ENCODE measurements at places on chromosomes 3 and 15.

GRCh38 chr15:29129926-29130325, 139.7 kb downstream of the NSMCE3 start:
- no peak for DNase-seq

- no peak for DNase-seq
These were observed 392.7 kb downstream of the LSAMP start for GRCh38 chr3:116052602-116053001.

DNA sequence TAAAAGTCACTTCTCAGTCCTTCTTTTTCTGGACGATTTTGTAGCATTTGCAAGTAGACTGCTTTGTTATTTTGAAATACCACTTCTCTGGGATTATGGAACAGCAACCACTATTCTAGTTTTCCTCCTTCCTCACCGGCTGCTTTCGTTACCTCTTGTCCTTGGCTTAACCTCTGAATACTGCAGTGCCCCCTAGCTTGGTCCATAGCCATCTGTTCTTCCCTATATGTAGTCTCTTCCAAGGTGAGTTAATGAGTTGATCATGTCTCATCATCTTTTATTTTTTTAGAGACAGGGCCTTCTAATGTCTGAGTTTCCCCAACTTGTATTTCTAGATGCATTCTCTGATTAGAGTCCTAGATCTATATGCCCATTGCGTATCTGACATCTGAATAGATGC, 694.3 kb downstream of the NTRK3 start:
- no peak for DNase-seq

DNA sequence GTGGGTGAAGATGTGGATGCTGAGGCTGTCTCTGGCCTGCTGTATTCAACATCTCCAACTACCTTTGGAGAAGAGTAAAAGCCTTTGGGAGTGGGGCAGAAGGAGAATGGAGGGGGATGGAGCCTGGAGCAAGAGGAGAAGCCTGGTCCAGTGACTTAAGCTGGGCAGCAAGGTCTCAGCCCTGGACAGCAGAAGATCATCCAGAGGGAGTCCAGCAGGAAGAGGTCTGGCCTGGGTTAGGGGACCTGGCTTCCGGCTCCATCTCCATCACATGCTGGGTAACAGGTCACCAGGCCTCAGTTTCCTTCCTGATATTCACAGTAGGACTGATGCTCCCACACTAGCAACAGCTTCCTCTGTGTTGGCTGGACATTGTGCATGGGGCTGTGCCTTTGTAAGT, 3.8 kb upstream of the ISL2 start:
- no peak for DNase-seq

GRCh38 chr3:125958511-125959316, 10.3 kb upstream of the ROPN1B start:
- no peak for DNase-seq

GRCh38 chr3:132569580-132569979, 27.5 kb upstream of the ACKR4 start:
- no peak for DNase-seq

DNA sequence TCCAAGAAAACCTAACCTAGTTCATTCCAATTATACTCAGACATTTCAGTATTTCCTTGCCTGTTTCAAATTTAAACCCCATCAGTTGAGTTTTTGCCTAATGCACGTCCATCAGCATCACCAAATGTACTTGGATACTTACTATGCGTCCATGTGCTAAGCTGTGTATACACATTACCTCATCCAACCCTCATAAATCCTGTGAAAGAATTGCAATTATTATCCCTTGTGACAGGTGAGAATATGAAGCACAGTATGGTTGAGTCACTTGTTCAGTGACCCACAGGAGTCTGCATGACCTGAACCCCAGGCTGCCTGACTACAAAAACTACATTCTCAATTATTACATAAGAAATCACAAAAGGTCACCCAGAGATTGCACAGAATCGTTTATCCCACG, 2.5 kb downstream of the OR5K2 start:
- DNase-seq: no peak

- DNase-seq: no peak
These were observed 33.8 kb downstream of the TXNRD3 start for GRCh38 chr3:126621171-126621570.

GRCh38 chr15:38562278-38562677, 2.3 kb downstream of the RASGRP1 start:
- DNase-seq: no peak

- no peak for DNase-seq
These were observed 58.3 kb downstream of the TASOR start for GRCh38 chr3:56624725-56625124.

- DNase-seq: no peak
These were observed 406.0 kb upstream of the WNT5A start for GRCh38 chr3:55893045-55893664.

GRCh38 chr15:78007964-78008886, 69.3 kb downstream of the TBC1D2B start:
- no peak for DNase-seq

DNA sequence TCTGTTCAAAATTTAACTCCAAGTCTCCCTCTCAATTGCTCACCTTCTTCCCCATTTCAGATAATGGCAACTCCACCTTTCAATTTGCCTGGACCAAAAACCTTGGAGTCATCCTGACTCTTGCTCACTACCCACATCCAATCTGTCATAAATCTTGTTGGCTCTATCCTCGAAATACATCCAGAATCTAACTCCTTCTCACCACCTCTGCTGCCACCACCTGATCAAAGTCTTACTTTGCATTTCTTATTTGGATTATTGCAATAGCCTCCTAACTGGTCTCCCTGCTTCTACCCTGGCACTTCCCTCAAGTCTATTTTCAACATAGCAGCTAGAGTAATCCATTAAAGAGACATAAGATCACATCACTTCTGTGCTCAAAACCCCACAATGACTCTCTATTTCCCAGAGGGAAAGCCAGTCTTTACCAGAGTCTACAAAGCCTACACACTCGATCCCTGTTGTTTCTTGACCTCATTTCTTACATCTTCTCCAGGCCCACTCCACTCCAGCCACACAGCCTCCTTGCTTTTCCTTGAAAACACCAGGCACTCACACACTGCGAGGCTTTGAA, 86.6 kb downstream of the GPR156 start:
- no peak for DNase-seq

DNA sequence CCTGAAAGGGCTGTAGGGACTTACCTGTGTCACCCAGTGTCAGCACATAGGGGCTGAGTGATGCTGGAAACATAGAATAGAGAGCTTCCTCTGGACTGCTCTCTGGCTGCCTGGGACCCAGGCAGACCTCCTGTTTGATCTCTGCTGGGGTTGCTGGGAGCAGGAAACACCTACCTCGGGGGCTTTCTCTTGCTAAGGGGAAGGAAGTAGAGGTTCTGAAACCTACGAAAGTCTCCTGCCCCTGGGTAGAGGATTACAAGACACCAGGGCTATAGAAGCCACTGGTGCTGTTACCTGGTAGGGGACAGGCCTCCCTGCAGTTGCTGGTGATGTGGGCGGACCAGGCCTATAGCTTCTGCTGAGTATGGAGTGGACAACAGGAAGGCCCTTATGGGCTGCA, 81.7 kb downstream of the DHX30 start:
- no peak for DNase-seq

- no peak for DNase-seq
These were observed 91.9 kb upstream of the PRR23C start for GRCh38 chr3:139136469-139137202.

DNA sequence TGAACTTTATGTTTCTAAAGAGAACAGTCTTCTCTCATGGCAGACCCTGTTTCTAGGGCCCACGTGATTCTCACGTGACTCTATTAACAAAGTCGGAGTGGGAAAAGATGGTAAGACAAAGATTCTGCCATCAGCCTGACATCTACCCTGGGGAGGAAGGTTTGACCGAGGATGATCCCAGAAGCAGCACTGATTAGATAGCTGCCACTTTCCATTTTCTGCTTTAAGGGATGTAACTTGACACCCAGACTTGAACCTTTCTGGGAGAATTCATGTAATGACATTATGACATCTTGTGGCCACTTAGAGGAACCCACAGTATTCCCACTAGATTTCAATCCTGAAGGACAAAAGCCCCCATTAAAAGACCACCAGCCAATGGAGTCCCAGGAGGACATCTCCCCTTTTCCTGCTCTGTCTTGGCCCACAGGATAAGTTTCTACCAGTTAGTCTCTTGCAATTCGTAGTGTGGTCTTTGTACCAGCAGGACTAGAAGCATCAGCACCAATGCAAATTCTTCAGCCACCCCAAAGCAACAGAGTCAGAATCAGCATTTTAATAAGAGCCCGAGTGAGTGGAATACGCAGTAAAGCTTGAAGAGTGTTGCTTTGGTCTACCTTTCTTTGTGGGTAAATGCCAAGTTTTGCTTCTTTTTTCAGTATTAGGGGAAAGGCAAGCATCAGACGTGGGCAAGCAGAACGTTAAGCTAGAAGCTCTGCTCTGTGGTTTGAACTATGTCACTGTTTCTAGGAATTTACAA, 480.5 kb upstream of the PROK2 start:
- DNase-seq: no peak

GRCh38 chr3:12608376-12608775, 51.5 kb downstream of the MKRN2 start:
- DNase-seq: no peak

DNA sequence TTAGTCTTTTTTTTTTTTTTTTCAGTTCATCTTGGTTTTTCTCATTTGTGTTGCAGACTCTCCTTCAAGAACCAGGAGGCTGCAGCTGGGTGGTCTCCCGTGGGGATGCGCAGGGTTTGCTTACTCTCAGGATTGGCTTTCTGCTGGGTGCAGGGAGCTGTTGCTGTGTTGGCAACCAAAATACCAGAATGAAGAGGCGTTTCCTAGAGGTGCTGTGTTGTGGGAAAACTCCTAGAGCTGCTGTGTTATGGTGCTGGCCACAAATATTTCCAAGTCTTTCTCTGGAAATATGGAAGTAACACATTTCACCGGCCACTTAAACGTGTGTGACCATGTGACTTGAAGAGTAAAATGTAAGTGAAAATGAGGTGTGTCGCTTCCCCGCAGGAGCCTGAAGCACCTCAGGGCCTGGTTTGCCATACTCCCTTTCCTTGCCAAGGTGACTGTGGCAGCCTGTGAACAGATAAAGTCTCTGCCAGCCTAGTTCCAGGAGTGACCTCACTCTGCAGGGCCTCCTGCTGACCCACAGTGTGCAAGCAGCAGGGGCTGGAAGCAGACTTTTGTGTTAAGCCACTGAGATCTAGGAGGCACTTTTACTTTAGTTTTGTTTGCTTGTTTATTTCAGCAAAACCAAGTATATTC, 258.9 kb downstream of the ADAMTS17 start:
- no peak for DNase-seq

GRCh38 chr3:114855839-114856238, 291.2 kb downstream of the ZBTB20 start:
- no peak for DNase-seq

DNA sequence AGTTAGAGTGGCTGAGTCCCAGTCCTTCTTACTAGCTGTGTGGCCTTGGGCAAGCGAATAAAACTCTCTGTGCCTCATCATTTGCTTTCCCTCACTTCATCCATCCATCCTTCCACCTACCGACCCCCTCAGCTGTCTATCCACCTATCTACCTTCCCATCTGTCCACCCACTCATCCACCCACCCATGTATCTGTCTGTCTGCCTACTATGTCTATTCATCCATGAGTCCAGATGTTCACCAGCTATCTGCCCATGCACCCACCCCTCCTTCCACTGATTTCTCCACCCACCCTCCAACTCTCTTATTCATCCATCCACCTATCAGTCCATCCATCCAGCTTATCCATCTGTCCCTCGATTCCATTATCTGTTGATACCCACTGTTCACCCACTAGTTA, 60.4 kb upstream of the ATP2B2 start:
- DNase-seq: no peak

- DNase-seq: no peak
These were observed 31.8 kb upstream of the HHATL start for GRCh38 chr3:42734263-42734860.

GRCh38 chr3:2577571-2577970, 478.9 kb downstream of the CNTN4 start:
- no peak for DNase-seq

GRCh38 chr15:100005715-100006114, 272.5 kb upstream of the LYSMD4 start:
- no peak for DNase-seq

DNA sequence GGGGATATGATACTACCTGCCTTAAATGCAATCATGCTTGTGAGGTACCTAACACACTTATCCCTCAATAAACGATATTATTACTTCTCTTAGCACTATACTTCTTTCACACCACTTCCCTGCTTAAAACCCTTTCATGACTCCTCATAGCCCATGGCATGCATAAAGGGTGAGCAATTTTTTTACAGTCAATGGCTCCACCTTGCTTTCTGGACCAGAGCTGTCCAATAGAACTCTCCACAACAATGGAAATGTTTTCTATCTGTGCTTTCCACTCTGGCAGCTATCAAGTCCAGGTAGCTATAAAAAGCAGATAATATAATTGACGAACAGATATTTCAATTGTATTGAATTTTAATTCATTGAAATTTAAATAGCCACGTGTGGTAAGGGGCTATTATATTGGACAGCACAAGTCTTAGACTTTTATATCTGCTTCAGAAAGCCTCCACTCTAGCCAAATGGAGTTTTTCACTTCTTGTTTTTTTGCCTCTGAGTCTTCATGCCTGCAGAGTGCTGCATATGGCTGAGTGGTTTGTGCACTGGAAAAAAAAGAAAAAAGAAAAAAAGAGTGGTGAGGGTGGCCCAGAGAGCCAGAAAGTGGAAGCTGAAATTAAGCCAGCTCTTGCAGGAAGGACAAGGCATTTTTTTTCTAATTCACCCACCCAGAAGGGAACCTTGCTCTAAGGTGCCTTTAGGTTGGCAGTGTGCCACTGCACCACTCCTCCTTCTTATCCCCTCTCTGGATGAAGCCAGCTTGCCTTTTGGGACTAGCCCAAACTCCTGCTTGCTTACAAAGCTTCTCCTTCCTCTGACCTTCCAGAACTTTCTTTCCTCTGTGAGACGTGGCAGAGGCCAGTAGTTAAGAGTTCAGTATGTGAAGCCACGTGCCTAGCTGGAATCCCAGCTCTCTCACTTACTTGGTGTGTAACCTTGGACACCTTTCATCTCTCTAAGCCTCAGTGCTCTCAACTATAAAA, 239.0 kb upstream of the LRTM1 start:
- no peak for DNase-seq

- DNase-seq: no peak
These were observed 38.7 kb downstream of the ANXA2 start for GRCh38 chr15:60358935-60359682.

GRCh38 chr3:168544097-168544957, 448.6 kb upstream of the GOLIM4 start:
- DNase-seq: no peak

- no peak for DNase-seq
These were observed 135.5 kb downstream of the CNTN6 start for GRCh38 chr3:1228289-1228688.

GRCh38 chr3:112004187-112004586, 5.5 kb downstream of the TAGLN3 start:
- DNase-seq: no peak

DNA sequence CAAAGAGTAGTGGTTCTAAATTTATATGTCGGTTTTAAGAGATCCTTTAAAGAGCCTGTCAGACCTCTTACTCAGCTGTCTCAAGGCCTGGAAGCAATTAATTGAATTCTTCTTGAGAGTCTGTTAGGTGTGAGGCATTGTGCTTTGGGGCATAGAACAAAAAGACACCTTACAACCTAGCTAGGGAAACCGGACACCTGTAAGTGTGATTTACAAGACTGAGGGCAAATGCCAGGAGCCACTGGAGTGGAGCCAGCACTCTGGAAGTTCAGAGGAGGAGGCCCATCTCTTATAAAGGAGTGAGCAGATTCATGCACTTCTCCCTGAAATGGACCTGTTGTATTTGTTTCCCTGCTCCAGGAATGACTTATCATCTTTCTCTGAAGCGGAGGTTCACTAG, 97.7 kb upstream of the NUDT16 start:
- no peak for DNase-seq

- DNase-seq: no peak
These were observed 1.3 kb upstream of the KLHL40 start for GRCh38 chr3:42683875-42684598.

GRCh38 chr3:11517601-11518000, 126.1 kb downstream of the VGLL4 start:
- DNase-seq: no peak
